ENCODE measurements at places on chromosomes 16 and 17. TPM values are rescaled to one million over a fixed set of nuclear protein-coding genes. Genes with fewer than 3 reads are reported as not detected.

- DNase-seq: peak; percentile 38
These were observed 735 bp downstream of the ZNF652 start for GRCh38 chr17:49361129-49361901.

- no peak for DNase-seq
These were observed 3.9 kb downstream of the PLEKHG4 start for GRCh38 chr16:67283039-67283825.

DNA sequence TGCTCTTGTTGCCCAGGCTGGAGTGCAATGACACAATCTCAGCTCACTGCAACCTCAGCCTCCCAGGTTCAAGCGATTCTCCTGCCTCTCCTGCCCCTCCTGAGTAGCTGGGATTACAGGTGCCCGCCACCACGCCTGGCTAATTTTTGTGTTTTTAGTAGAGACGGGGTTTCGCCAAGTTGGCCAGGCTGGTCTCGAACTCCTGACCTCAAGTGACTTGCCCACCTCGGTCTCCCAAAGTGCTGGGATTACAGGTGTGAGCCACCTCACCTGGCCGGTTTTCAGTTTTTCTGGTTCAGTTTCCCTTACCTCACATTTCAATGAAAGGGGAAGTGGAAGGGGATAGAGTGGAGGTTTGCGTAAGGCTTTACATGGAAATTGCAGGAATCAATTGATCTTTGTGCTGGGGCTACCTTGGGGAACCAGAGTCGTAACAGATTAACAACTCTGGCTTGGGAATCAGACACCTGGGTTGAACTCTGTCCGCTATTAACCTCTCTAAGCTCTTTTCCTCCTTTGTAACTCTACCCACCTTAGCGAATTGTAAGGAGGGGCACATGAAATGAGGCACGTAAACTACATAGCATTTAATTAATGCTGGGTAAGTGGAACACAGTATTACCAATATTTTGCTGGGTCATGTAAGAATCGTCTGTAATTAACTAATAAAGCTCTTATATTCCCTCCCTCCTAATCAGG is 3.2 kb downstream of the MPV17L start:
- DNase-seq: no peak

NTN3 gene
- 5.8 TPM for total RNA-seq

GRCh38 chr17:79355165-79355564 is 255.7 kb downstream of the RBFOX3 start:
- no peak for DNase-seq

- peak; percentile 12 for DNase-seq
These were observed 30.1 kb upstream of the HAPSTR1 start for GRCh38 chr16:9061358-9061813.

DNA sequence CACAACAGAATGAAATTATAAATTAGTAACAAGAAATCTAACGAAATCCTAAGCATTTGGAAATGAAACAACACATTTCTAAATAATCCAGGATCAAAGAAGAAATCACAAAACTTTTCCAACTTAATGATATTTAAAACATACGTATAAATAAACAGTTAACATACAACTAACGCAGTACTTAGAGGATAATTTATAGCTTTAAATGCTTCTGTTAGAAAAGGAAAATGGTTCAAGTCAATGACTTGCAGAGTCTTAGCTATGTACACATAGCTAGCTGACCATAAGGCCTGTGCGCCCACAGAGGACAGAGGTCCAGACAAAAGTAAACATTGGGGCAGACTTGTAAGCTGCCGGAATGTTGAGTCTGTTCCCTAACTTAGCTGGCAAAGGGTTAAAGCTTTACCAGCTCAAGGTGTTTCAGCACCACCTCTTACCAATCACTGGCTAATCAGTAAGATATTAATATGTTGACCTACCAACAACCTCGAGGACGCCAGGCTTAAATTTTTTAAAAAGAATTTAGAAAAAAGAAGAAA is 84.6 kb downstream of the PARN start:
- no peak for DNase-seq

GRCh38 chr16:54693864-54694263 is 236.8 kb upstream of the IRX5 start:
- no peak for DNase-seq

- no peak for DNase-seq
These were observed 37.7 kb upstream of the SREBF1 start for GRCh38 chr17:17874478-17874877.

DNA sequence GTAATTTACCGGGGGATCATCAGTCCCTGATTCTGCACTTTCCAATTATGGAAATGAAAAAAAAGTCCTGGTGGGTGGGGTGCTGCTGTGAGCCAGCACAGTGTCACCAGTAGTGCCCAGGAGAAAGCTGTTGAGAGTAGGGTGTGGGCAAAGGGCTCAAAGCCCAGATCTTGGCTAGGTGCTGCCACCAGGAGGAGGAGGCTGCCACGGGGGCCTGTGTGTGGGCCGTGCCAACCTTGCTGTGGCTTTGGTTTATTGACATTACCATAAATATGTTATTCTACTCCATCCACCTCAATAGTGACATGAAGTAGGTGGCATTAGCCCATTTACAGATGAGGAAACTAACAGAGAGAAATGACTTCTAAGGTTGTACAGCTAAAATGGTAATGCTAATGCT is 6.7 kb upstream of the PRPSAP2 start:
- no peak for DNase-seq

GRCh38 chr16:68238029-68238345 is 2.1 kb upstream of the ESRP2 start:
- DNase-seq: no peak

DNA sequence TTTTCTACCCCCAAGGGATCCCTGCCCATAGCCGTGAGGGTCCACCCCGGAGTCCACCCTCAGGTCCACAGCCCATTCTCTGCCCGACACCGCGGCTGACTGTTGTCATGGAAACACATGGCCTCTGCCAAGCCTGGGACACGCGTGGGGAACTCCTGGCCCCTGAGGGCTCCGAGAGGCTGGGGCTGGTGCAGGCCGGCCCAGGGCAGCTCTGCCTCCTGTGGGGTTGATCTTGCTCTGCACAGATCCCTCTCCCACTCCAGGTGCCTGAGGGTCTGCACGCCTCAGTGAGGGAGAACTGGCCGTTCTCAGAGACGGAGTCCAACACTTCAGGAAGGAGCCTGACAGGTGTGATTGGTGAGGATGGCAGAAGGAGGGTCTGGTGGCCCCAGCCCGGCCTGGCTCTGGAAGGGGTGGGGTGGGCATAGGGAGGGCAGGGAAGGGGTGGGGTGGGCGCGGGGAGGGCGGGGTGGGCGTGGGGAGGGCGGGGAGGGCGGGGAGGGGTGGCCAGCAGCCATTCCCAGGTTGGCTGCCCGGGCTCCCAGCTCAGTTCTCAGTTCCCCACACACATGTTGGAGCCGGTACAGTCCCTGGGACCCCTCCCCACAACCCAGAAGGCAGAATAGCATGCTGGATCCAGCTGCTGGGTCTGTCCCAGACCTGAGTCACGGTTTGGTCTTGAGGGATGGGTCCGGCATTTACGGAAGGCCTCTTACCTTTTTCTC is 6.4 kb downstream of the MRPL28 start:
- no peak for DNase-seq

DNA sequence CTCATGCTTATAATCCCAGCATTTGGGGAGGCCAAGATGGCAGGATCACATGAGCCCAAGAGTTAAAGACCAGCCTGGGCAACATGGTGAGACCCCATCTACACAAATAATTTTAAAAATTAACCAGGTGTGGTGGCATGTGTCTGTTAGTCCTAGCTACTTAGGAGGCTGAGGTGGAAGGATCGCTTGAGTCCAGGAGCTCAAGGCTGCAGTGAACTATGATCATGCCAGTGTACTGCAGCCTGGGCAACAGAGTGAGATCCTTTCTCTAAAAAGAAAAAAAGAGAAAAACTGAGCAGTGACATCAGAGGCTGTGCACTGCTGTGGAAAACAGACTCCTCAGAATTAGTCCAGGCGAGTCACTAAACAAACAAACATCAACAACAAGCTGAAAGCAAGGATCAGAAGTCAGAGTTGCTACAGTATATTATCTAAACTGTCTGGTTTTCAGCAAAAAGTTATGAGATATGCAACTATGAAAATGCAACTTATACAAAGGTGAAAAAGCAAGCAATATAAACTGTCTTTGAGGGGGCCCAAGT is 39.3 kb downstream of the CBFB start:
- no peak for DNase-seq

VMO1 gene
- 0.62 TPM for total RNA-seq

Measured in occipital lobe (tissue), 3 donors.